IMR-90 (cell line): ENCODE measurements at places on chromosomes 5 and 9. TPM values are rescaled to one million over a fixed set of nuclear protein-coding genes. Genes with fewer than 3 reads are reported as not detected.
A peak's percentile ranks its signal among the peaks of the same experiment; 100 is the strongest.

DNA sequence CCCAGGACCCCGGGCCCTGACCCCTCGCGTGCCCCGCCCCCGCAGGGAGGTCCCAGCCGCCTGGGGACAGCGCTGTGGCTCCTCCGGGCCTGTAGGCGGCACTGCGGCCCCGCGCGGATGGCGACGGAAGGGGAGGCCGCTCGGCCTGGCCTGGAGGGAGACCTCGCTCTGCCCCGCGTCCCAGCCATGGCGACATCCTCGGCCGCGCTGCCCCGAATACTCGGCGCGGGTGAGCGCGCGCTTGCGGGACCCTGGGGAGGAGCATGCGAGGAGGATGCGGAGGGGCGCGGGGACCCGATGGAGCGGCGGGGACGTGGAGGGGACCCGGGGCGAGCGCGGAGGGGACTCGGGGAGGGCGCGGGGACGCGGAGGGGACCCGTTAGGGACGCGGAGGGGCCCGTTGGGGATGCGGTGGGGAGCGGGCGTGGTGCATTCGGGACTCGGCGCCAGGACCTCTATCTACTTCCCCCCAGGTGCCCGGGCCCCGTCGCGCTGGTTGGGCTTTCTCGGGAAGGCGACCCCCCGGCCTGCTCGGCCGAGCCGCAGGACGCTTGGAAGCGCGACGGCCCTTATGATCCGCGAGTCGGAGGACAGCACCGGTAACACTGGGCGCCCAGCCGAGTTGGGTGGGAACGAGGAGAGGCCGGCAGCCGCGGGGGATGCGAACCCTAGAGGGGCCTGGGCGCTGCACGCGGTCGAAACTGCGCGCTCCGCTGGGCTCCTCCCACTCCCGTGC, at the start of gene MRPS2:
MRPS2 (plus strand) TSS at position 158 of the 736 bp plus-strand sequence; CDS start at position 187, 29 bp downstream.
- DNase-seq, result peak; percentile 81

Gene PLPP7
- total RNA-seq, result 0.54 and 0.56 TPM in 2 replicates

Gene ZNF354C
- total RNA-seq, result 5.6 and 7.2 TPM in 2 replicates

GRCh38 chr5:127425868-127426267, 91.6 kb upstream of the PRRC1 start:
- no peak for DNase-seq

DNA sequence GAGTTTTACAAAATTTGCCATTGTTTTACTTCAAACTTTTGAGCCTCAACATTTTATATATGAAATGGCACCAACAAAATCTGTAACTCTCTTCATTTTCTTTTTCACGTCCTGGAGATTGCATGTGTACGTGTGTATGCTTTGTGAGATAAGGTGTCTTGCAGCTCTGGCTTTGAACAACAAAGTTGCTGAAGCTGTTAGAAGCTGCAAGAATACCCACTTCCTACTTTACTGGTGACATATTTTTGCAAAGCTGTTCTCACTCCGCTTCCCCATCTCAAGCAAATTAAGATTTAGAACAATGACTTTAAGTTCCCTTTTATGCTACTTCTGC, 41.8 kb downstream of the FYB1 start:
- no peak for DNase-seq

Gene MCC
- total RNA-seq, result 17.8 and 20.6 TPM in 2 replicates

DNA sequence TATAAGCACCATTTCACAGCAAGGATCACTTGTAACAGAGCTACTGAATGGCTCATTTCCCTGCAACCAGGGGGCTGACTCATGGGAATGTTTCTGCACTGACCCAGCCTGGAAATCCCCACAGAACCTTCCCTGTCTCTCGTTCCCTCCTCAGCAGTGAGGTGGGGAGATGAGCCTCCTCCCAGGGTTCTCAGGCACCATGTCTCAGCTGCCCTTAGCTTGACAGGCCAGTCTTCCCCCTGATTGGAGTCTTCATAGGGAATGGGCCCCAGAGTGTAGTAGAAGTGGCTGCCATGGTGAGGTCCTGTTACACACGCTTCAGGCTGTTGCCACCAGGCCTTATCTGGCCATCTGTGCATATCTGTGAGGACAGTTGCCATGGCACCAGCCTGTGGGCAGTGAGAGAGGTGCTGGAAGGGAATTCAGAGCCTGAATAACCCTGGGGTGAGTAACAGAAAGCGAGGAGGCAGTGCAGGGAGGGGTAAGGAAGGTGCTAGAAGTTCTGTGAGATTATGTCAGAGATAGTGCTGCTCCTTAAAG, 324.4 kb downstream of the ENC1 start:
- peak; percentile 98 for DNase-seq

Gene STK32A
- total RNA-seq, result under 0.01 and 0.18 TPM in 2 replicates

DNA sequence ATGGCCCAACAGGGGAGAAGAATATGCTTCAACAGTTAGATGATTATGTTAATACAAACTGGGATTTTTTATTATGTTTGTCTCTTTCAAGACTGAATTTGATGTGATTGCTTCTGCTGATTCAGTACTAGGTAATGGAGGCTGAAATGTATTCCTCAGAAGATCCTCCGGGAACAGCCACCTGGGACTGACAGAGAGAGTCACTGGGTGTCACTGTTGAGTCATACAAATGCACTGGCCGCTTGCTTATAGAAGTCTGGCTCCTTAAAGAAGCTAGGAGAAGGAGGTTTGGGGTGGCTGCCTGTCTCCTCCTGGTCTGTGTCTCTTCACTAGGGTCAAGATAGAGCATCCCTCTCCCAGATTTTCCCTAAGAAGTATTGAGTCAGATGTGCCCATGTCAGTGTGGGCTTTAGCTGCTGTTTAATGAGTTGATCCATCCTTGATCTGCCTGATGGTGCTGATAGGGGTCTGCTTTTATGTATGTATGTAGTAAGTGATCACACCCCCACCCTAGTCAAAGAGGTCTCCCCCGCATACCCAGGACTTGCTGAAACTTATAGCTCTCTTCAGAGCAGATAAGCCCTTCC, 773.4 kb downstream of the BRINP1 start:
- no peak for DNase-seq

GRCh38 chr5:86983208-86983607, 284.5 kb upstream of the RASA1 start:
- DNase-seq, result no peak

GRCh38 chr9:69104830-69105527, 69.1 kb upstream of the TJP2 start:
- DNase-seq, result no peak

- no peak for DNase-seq
Observed at GRCh38 chr5:163363389-163363788, 74.0 kb upstream of the CCNG1 start.

Gene FGF10
- not detected in 2 replicates for total RNA-seq

- DNase-seq, result no peak
Observed at GRCh38 chr9:124278054-124278540, 20.3 kb downstream of the NEK6 start.

GRCh38 chr5:174328631-174329299, 283.3 kb downstream of the NSG2 start:
- DNase-seq, result peak; percentile 25

Gene BTNL8
- total RNA-seq, result not detected in 2 replicates

DNA sequence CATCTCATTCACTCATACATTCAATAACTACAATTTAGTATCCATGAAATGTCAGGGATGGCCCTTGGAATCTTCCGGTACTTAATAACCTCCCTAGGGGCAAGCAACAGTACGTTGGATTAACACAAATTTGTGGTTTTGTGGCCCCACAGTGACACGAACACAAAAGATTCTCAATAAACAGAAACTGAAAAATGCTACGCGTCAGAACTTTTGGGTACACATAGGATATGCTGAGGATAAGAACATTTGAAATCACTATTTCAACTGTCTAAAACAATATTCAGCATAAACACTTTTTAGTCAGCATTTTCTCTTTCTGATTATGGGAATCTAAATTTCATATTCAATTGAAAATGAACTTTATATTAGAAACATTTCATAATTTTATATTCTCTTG, 107.0 kb upstream of the GPR151 start:
- no peak for DNase-seq

- DNase-seq, result no peak
Observed at GRCh38 chr9:1554081-1555035, 460.8 kb upstream of the SMARCA2 start.

DNA sequence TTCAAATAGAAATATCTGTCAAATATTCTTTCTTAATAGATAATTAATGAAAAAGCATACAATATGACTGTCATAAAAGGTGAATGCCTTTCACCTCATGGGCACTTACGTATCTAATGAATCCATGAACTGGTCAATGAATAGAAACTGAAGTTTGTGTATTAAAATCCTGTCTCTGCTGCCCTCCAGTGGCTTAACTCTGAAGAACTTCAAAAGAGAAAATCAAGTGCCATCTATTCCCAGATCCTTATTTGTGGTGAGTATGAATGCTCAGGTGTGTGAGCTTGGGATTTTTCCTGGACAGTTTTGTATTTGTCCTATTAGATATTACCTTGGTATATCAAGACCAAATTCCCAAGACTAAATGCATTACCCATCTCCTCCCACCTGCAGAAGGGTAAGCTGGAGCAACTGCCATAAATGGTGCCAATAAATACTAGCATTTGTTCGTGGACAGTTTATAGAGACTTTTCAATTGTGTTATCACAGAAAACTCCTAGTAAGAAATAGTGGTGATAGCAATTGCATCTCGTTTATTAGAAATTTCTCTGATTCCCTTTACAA, 44.0 kb upstream of the SVEP1 start:
- DNase-seq, result peak; percentile 70

GRCh38 chr5:43017428-43017815, 22.7 kb downstream of the ANXA2R start:
- DNase-seq, result peak; percentile 55

- DNase-seq, result peak; percentile 85
Observed at GRCh38 chr9:73132034-73132776, 19.5 kb upstream of the ANXA1 start.

DNA sequence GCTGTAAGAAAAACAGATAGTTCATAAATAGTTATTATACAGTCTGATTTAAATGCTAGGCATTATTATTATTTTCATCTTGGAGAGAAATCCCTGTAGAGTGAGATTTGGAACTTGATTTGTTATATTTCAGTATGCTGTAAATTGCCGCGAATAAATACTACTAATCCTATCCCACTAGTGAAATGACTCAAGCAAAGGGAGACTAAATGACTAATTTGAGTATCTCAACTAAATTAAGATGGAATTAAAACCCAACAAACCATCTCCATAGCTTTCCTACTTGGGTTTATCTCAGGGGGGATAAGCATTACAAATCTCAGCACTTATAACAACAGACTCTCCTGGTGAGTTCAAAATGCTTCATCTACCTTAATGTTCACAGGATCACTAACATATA, 206.0 kb downstream of the MCTP1 start:
- no peak for DNase-seq

DNA sequence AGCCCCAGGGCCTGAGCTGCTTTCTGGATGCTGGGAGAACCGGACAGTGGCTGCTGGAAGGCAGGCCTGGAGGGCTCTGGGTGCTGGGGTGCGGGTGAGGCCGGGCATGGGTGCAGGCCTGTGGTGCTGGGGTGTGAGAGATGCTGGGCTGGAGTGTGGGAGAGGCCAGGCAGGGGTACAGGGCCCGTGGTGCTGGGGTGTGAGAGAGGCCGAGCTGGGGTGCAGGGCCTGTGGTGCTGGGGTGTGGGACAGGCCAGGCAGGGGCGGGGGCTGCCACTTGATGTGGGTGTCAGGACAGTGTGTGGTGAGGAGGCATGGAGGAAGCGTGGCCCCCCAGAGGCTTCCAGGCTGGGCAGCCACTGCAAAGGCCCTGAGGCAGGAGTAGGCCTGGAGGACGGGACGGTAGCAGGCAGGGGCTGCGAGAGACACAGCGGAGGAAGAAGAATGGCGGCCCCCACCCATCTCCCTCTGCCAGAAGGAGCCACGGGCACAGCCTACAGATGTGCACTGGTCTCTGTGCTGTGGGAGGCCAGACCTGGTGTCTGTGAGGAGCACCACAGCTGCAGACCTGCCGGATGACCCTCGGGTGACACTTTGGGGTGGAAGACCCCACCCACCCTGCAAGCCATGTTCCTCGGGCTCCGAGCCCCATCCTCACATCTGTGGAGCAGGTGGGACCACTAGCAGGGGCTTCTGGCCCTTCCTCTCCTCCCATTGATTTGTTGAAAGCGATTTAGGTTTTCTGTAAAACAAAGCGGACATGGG, 9.3 kb downstream of the NKD2 start:
- no peak for DNase-seq

- DNase-seq, result no peak
Observed at GRCh38 chr5:135883026-135883425, 12.6 kb downstream of the IL9 start.

Gene PCDHGB2
- 2.8 and 3.0 TPM in 2 replicates for total RNA-seq

Gene SLC36A2
- total RNA-seq, result not detected in 2 replicates

- DNase-seq, result peak; percentile 94
Observed at GRCh38 chr9:95025213-95026147, 292.0 kb downstream of the FANCC start.

DNA sequence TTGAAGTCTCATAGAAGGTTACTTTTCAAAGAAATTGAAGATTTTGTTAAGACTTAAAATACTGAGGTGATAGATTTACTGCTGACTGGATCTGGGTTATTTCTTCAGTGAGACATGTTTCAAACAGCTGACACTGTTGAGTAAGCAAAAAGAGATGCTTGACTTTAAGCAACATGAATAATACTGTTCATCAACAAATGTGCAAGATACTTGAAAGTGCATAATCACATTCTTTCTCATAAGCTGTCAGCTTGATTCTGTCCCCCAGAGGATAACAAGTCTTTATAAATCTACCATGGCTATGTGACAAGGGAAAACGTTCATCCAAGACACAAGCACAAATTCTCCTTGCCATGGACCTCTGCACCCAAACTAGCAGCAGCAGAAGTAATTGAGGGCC, 260.1 kb upstream of the CDH18 start:
- no peak for DNase-seq

DNA sequence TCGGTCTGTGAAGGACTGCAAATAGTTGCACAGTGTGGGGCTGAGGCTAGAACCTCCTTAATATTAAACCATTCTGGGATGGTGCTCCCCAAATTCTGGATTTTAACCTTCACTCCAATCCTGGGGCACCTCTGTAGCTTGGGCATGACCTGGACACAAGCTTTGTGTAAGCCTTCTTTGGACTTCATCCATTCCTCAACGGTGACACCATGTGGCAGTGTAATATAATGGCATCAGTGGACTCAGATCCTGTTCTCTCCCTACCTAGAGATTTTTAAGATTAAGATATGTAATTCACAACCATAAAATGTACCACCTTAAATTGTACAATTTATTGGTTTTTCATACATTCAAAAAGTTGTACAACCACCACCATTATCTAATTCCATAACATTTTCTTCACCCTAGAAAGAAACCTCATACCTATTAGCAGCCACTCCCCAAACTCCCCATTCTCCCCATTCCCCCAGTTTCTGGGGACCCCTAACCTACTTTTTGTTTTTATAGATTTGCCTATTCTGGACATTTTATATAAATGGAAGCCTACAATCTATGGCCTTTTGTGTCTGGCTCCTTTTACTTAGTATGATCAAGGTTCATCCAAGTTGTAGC, 4.8 kb upstream of the PLGRKT start:
- peak; percentile 66 for DNase-seq

DNA sequence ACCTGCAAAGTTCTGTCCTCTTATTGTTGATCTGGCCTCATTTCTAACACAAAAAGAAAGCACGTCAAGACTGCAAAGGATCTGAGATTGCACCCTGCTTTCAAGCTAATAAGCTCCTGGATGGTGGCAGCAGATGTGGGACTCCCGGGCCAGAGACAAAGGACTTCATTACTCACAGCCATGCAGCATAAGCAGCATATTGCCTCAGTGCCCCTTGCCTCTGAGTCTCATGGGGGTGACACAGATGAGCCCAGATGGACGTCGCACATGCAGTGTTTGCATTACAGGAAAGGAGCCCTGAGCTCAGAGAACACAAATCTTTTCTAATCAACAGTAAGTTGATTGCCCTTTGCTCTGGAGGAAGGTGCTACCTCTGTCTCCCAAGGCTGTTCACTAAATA, 105.0 kb downstream of the SLC28A3 start:
- no peak for DNase-seq
